ENCODE measurements at places on chromosomes 7 and 10. TPM values are rescaled to one million over a fixed set of nuclear protein-coding genes. Genes with fewer than 3 reads are reported as not detected.

- DNase-seq, result no peak
Measured at GRCh38 chr10:131083915-131084790, 227.4 kb downstream of the TCERG1L start.

The BMPER gene
- total RNA-seq, result not detected

GRCh38 chr7:88083883-88084282 is 136.0 kb downstream of the SRI start:
- no peak for DNase-seq

- DNase-seq, result no peak
Measured at GRCh38 chr7:128777156-128778123, 1.8 kb upstream of the OPN1SW start.

The WEE2 gene
- total RNA-seq, result not detected

GRCh38 chr10:125775491-125776106 is at the start of gene MMP21:
Gene MMP21 (minus strand): TSS chr10:125775821. CDS start chr10:125775821, 0 bp downstream.
- DNase-seq, result no peak

The ASB15 gene
- not detected for total RNA-seq

DNA sequence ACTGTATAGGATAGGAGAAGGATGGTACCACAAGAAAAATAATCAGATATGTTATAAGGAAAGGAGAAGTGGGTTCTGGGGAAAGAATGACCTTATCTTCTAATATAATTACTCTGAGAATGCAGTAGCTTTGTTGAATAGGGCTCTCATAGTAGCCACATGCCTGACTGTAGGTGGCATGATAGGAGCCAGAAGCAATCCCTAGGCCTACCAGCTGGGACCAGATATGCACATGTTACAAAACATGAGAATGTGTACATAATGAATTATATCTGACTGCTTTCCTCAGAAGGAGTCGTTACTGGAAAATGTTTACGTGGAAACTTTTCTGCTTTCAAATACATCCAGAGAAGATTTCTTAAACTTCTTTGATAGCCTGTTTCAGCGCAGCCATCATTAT is 53.2 kb upstream of the FAM3C start:
- no peak for DNase-seq

GRCh38 chr7:46224363-46224762 is 303.3 kb upstream of the IGFBP3 start:
- DNase-seq, result no peak

GRCh38 chr7:116576350-116577319 is 51.8 kb downstream of the CAV1 start:
- DNase-seq, result peak; percentile 52

The MAP3K8 gene
- total RNA-seq, result 20.6 TPM

- no peak for DNase-seq
Measured at GRCh38 chr7:9900339-9900738, 1073.3 kb upstream of the PHF14 start.

The MYO1G gene
- total RNA-seq, result 0.39 TPM

GRCh38 chr7:27890205-27890849 is 150.4 kb downstream of the TAX1BP1 start:
- DNase-seq, result no peak
